Metanephros (tissue), 2 donors: ENCODE measurements at places on chromosomes 1 and 21. TPM values are rescaled to one million over a fixed set of nuclear protein-coding genes. Genes with fewer than 3 reads are reported as not detected.

Gene GNAT2
- not detected for total RNA-seq

Gene CSMD2
- 0.70 TPM for total RNA-seq

Gene CEP170
- total RNA-seq, result 93.9 TPM

Gene FCAMR
- 6.0 TPM for total RNA-seq

Gene KRTAP11-1
- total RNA-seq, result 0.41 TPM

Gene ASPM
- total RNA-seq, result 12.7 TPM
